Central memory CD4-positive, alpha-beta T cell (primary cell): ENCODE measurements at places on chromosomes 2 and 18.

- DNase-seq = no peak
Measured at GRCh38 chr2:200966770-200967169, 3.3 kb upstream of the ORC2 start.

- no peak for DNase-seq
Measured at GRCh38 chr2:106314444-106314843, 120.3 kb upstream of the UXS1 start.

DNA sequence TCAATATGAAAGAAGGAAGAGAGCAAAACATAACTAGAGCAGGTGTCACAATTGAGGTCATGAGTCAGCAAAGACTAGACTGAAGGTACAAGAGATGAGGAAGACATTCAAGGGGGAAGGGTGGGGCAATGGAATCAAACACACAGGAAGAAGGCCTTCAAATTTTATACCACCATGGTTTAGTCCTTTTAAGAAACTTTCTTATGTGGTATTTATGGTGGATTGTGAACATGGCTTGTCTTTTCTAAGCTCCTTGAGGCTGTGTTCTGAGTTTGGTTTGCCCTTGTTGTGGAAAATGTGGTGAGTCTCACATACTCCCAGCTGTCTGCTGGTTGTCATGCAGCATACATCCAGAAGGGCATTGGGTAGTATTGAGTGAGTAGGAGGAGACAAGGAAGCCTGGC is 62.1 kb downstream of the NABP1 start:
- DNase-seq = peak; percentile 86

DNA sequence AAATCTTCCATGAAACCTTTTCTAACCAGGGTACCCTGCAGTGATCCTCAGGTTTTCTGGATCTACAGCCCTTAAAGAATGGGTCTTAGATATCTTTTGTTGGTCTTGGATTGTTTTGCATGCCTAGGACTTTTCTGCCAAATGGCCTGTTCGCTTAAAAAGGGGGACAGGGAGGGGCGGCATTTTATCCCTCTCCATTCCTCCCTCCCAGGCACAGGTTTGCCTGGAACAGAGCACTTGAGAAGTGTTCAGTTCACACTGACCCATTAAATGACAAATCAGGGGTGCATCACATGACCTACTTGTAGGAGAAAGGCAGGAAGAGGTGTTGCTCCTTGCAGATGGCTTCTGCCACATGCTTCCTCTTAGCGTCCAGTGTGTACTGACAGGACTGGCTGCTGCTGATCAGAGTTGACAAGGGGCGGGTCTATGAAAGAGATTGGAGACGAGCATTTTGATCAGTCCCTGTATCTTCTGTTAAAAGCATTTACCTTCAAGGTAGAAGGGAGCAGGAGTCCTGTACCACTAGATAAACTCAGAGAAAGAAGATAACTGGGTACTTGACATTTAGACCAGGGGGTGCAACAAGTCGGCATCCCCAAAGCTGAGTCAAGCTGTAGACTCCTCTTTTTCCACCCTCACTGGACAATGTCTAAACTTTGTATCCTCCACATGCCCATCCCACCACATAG is 8.4 kb downstream of the APOB start:
- DNase-seq = no peak

DNA sequence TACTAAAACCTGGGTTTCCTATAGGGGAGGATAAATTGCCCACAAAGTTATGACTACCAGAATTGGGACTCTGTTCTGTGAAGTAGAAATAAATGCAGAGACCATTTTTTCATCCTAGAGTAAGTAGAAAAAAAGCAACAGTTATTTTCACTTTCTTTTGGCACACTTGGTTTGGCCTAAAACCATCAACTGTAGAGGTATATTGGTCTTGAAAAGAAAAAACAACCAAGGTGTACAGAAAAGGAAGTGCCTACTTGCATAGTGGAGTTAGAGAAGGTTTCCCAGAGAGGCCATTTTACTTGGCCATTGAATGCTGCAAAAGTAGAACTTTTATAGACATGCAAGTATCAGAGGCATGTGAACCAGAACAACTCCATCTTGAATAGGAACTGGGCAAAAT is 89.4 kb upstream of the TACR1 start:
- no peak for DNase-seq

GRCh38 chr2:168717790-168718502 is 84.5 kb upstream of the NOSTRIN start:
- no peak for DNase-seq

GRCh38 chr2:218400167-218400929 is 680 bp downstream of the CTDSP1 start:
- peak; percentile 45 for DNase-seq

DNA sequence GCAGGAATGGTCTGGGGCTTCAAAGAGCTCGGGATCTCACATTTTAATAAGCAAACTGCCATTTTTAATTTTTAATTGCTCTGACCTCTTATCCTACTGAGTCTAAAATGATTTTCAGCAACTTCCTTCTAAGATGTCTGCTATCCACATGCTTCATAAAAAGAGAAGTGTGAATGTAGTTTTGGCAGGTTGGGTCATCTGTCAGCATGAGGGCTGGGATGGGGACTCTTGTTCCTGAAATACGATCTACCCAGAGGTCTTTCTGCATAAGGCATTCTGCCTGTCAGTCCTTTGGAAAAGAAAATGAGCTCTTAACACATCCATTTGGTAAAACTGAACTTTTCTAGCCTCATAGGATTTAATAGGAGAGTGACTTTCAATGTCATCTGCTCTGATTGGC is 252.8 kb upstream of the APCDD1 start:
- no peak for DNase-seq
